Keratinocyte (primary cell): ENCODE measurements at places on chromosomes 5 and 9. TPM values are rescaled to one million over a fixed set of nuclear protein-coding genes. Genes with fewer than 3 reads are reported as not detected.
A peak's percentile ranks its signal among the peaks of the same experiment; 100 is the strongest.

ARHGEF37 gene
- 4.1 to 25.0 TPM (median 8.7 TPM) in 3 replicates for polyA plus RNA-seq

DNA sequence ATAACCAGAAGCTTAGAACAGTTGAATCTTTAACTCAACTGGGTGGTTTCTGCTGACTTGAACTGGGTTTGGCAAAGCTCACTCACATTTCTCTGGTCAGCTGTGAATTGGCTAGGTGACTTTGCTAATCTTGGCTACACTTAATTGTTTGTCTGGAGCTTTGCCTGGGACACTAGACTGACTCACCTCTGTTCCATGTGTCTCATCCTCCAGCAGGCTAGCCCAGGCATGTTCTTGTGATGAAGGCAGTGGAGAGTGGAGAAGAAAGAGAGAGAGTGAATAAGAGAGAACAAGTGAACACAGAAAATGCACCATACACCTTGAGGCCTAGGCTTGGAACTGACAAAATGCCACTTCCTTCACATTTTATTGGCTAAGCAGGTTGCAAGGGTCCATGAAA lies 32.6 kb downstream of the SPATA31D1 start:
- DNase-seq: peak; percentile 91

RNF208 gene
- polyA plus RNA-seq: 0.15 to 0.19 TPM in 2 of 3 replicates, not detected in the other

FBLL1 gene
- polyA plus RNA-seq: 0.06 TPM in 1 of 3 replicates, not detected in the others

GRCh38 chr9:91949946-91950664 lies at the start of gene ROR2:
Gene ROR2, minus strand, starts transcription at chr9:91950228.
- no peak for DNase-seq

DAB2 gene
- polyA plus RNA-seq: 7.5 to 14.4 TPM (median 10.4 TPM) in 3 replicates

DNA sequence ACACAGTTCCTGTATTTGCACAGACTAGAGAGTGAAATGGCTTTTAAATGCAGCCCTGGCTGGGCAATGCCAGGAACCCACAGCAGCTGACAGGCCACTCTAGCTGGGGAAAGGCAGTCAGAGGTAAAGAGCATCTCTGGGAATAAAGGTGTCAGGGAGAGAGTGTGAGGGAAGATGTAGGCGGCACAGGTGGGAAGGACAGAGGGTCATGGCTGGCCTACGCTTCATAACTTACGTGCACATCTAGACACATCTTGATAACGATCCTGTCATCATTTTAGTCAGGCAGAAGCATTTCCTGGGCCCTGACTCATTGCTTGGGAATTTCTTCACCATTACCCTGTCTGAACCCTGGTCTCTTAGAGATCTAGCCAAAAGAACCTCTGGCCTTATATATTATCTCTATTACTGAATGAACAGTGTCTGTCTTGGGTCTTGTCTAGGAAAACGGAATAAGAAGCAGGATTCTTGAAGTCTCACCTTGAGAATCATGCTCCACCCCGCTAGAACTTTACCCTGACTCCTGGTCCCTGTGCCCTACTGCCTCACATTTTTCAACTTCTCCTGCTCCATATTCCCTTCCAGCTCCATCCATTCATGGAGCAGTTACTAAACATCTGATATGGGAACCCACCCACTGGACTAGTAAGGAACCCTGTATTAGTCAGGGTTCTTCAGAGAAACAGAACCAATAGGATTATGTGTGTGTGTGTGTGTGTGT lies 106.4 kb upstream of the ELL2 start:
- DNase-seq: peak; percentile 70
